ENCODE measurements at places on chromosomes 12 and 14.
A peak's percentile ranks its signal among the peaks of the same experiment; 100 is the strongest.

GRCh38 chr12:53298164-53298563 is 1.3 kb upstream of the MYG1 start:
- DNase-seq = no peak

GRCh38 chr12:79534029-79534867 is 156.5 kb downstream of the PAWR start:
- DNase-seq = no peak

DNA sequence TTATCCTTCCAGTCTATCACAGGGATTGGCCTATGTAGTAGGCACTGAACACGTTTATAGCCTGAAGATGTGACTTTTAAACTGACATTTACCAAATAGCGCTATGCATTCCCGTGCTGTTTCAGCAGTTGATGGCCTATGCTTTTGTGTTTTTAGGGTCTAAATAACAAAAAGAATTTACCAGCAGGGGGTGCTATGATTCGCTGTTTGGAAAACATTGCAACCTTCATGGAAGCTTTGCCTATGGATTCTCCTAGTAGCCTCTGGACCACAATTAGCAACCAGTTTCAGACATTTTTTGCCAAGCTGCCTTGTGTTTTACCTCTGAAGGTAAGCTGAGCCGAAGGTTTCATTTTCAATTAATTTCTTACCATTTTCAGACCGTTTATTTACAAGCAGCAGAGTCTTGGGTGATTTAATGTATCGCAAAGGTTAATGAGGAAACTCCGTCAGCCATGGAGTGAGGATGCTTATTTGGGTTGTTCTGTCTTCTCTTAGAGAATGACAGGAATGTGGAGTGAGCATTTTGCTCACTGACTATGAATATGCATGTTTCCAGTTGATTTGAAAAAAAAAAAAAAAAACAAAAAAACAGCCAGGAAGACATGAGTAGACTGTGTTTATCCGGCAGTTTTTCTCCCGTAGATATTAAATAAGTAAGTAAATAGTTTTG is 133.1 kb downstream of the PRIMA1 start:
- DNase-seq = no peak

GRCh38 chr12:69241438-69242092 is 2.2 kb downstream of the CPSF6 start:
- no peak for DNase-seq

DNA sequence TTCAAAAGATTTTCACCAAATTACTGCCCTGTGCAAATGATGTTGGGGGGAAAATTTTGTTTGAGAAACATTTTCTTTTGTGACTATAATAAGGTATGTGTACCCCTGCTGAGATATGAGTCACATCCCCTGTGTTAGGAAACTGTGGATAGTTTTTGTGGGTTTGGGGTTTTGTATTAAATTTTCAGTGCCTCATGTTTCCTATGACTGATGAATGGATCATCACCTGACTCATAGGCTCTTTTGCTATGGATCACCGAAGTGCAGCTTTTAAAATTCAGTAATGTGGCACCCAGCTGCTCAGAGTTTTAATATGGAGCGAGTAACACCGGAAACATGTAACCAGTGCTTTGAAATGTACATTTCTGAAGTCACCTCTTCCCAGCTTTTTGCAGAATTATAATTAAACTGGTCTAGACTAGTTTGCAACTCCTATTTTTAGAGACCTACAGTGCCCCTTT is 167.4 kb upstream of the HMGA2 start:
- DNase-seq = peak; percentile 28

- DNase-seq = no peak
These were observed 16.4 kb downstream of the BBOF1 start for GRCh38 chr14:74035556-74035955.

DNA sequence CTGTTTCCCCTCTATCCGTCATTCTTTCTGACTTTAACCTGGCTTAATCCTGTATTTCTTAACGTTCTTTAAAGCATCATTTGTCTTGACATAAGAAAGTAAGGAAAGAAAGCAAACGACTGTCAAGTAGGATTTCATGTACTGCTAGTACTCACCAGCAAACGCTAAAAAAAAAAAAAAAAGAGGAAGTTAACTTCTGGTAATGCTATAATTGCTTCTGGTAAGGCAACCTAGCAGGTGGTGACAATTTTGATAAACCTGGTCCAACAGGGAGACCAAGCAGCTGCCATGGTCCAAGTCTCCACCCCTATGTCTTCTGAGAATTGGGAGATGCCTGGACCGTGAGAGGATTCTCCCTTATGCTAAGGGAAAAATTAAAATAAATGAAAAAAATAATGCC is 306.6 kb downstream of the DAD1 start:
- DNase-seq = no peak

GRCh38 chr12:56487448-56488040 is 417 bp downstream of the GLS2 start:
- no peak for DNase-seq

DNA sequence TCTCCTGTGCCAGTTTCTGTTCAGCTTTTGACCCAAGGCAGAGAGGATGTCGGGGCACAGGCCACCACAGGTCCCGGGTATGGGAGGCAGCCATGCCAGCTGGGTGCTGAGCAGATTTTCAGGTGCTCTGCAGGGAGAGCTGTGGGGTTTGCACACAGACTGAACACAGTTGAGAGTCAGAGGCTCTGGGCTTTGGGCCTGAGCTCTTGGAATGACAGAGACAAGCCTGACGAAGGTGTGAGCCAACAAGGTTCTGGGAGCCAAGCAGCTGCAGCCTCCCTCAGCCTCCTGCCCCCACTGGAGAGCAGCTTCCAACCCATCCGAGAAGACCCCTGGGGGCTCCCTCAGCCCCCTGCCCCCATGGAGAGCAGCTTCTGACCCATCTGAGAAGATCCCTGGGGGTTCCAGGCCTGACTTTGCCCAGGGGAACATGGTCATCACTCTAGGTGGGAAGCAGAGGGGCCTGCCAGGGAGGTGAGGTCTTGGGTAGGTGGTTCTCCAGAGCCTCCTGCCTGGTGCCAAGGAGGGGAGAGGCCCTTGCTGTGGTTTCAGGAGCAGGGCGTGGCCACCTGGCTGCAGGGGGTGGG is 13.8 kb downstream of the FBRSL1 start:
- DNase-seq = no peak

DNA sequence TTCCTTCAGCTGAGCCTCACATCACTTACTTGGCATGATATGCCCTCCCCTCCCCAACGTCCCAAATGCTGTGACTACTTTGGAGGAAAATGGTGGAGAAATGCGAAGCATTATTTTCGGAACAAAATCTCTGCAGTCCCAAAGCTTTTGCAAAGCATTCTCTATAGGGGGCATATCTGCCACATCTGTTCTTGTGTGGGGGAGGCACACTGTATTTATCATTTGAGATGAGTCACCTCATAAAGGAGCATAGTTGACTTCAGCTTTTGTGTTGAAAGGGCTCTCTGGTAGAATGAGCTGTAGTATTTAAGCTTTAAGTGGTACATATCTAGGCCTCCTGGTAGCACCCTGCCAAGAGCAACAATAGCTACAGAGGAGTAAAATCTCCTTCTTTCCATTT is 447.5 kb downstream of the ADAMTS20 start:
- DNase-seq = no peak

GRCh38 chr12:131991816-131992430 is 42.2 kb downstream of the EP400 start:
- no peak for DNase-seq

DNA sequence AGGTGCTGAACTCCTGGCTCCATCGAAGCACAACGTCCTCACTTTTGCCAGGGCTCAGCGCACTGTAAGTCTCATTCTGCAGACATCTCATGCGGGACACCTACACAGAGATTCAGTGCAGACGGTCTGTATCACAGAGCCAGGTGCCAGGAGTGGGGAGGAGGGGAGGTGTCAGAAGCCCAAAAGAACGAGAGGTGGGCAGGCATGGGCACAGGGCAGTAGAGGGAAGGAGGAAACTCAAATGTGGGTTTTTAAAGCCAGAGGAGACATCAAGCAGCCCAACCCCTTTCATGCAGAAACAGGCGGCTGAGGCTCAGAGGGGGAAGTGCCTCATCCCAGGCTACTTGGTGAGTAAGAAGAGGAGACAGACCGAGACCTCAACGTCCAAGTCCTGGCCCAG is 2.5 kb upstream of the LPAR5 start:
- no peak for DNase-seq

DNA sequence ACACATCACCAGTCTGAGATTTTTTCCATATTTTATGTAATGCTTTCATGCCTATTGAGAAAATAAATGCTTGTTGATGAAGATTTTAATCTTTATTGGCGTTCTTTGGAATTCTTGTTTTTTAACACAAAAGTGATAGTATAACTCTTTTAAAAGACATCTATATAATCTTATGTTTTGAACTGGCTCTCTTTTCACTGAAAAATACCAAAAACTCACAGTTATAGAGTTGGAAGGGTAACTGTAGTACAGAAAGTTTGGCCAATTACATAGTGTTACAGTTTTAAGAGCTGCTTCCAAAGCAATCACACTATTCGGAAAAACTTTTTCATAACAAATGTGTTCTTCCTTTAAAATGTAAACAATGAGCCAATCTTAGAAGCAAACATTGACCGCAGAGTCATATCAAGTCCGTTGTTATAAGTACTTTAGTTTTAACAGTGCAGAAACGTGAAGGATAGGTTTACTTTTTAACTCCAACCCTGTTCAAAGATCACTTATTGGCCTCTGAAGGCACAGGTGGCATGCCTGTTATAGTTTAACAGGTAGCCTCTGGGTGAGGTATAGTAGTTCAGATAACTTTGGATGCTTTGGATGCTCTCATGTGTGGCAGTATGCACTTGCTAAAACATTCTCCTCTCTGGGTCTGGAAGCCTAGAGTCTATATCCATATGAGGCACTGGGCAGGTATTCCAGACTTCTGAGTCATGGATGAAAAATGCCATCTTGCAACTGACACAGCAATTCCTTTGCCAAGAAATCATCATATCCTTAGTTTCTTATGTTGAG is 12.1 kb upstream of the NTN4 start:
- no peak for DNase-seq

- no peak for DNase-seq
These were observed 209.4 kb downstream of the RASSF9 start for GRCh38 chr12:85626784-85627171.

GRCh38 chr12:104462931-104463339 is 6.2 kb downstream of the CHST11 start:
- DNase-seq = no peak

- no peak for DNase-seq
These were observed 22.9 kb downstream of the CCDC92 start for GRCh38 chr12:123949770-123950165.

GRCh38 chr12:43233861-43234260 is 318.1 kb downstream of the ADAMTS20 start:
- no peak for DNase-seq

DNA sequence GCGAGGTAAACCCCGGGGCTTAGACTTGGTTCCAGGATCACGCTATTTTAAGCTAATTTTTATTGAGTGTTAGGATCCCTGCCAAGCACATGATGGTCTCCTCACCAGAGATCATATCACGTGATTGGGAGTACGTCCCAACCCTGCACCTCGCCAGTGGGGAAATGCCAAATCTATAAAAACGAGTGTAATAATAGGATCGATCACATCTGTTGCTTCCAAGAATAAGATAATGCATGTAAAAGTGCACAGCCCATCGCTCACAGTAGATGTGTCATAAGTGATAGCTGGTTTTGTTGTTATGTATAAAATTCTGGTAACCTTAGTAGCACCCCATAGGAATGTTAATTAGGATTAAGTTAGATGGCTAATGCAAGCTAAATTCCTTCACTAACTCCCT is 581.0 kb upstream of the TMEM132C start:
- no peak for DNase-seq

DNA sequence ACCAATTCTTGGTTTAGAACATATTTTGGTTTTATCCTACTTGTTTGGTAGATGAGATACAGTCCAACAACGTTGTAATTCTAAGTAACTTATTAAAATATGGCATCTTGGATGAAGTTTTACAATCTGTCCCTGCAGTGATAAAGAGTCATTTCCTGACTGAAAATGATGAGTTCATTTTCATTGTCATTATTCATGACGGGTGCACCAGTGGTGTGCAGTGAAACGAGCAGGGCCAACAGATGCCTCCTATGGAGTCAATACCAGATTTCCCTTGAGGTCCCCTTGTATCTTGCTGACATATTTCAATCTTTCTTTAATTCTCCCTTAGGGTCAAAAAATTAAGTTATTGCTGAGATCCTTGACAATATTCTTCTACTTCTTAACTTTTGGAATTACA is 438.5 kb downstream of the LRIG3 start:
- no peak for DNase-seq

GRCh38 chr12:126569706-126570105 is 1504.5 kb downstream of the AACS start:
- DNase-seq = no peak

DNA sequence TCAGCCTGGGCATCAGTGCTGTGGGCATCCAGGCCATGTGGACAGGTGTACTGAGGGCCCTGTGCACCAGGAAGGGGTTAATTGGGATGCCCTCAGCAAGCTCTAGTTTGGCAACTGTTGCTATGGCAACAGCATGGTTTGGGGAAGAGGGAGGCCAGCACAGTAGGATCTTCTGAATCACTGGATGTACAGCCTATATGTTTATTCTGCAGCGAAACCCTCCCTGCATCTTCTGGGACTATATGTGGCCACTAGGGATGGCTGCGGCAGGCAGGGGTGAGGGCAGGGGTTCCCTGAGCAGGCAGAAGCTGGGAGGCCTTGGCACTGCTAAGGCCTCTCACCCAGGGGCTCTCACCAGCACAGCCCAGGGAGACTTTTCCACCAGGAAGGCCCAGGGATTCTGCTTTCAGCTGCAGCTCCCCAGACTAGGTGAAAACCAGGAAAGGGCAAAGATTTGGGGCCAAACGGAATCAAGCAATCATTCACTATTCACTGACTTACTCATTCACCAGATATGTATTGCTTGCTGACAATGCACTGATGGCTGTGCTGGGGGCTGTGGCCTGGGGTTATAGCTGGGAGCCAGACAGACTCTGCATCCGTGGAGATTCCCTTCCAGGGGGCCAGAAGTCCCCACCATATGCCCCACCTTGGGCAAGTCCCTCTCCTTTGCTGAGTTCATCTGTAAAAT is 42.8 kb downstream of the IRF2BPL start:
- DNase-seq = no peak

- DNase-seq = no peak
These were observed 224.3 kb upstream of the DCN start for GRCh38 chr12:91406920-91407341.

- DNase-seq = no peak
These were observed 526 bp downstream of the MLXIP start for GRCh38 chr12:122079033-122079531.

DNA sequence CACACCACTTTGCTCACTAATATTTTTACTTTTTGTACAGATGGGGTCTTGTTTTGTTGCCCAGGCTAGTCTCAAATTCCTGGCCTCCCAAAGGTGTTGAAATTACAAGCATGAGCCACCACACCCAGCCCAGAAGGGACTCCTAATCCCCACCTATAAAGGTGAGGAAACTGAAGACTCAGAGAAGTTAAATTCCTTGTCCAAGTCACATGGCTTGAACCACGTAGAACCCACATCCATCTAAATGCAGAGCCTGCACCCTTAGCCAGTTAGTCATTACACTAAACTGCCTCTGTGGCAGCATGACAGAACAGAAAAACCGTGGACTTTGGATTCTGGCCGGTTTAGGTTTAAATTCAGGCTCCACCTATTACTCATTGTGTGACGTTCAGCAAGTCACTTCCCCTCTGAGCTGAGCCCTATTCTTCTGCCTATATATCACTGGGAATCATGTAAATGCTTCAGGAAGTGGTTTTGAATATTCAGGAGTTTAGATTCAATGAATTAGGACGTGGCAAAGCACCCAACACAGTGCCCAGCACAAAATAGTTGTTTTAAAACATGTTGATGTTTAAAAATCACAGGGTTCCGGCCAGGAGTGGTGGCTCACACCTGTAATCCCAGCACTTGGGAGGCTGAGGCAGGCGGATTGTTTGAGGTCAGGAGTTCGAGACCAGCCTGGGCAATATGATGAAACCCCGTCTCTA is 3.0 kb upstream of the CORO1C start:
- DNase-seq = no peak

Measured in activated CD4-positive, alpha-beta T cell treated with anti-CD3 and anti-CD28 coated beads, Interleukin-2, amount 50 U/mL, for 24 hours (primary cell).